ENCODE measurements at places on chromosomes 5 and 9. TPM values are rescaled to one million over a fixed set of nuclear protein-coding genes. Genes with fewer than 3 reads are reported as not detected.

GRCh38 chr9:89601856-89602562 is 2.8 kb upstream of the GADD45G start:
- DNase-seq, result no peak

DNA sequence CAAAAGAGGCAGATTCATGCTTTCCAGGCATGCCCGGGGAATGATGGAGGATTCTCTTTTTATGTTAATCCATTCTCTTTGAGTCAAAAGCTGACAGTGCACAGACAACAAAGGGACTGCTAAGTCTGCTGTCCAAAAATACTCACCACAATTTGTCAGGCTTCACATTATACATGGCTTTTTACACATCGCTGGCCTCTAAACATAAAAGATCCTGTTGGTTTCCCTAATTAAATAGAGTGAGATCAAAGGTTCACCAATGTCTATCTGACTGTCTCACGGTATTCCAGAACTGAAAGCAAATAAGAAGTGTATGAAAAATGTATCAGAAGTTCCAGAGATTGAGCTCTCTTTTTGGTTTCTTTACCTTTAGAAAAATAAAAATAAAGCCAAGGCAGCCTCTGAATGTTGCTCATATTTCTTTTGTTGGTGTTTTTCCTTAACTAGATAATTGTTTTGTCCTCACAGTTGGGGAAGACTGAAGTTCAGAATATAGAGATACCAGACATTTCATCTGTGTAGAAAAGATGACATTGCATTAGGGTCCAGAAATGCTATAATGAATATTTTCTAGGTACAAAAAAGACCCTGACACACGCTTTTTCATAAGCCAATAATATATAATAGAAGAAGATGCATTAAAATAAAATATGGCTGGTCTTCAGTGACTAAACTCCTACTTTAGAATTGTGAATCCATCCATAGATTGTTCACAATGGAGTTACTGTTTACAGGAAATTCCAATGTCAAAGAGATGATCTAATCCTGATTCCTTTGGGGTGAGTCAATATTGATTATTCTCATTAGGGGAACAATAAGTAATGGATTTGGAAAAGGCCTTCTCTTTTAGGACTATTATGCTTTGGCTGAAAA is 688.2 kb upstream of the CDH6 start:
- DNase-seq, result no peak

PAIP1 gene
- 180 TPM for polyA plus RNA-seq

ZNF454 gene
- polyA plus RNA-seq, result 6.0 TPM
